ENCODE measurements at places on chromosomes 1 and 21.
A peak's percentile ranks its signal among the peaks of the same experiment; 100 is the strongest.

DNA sequence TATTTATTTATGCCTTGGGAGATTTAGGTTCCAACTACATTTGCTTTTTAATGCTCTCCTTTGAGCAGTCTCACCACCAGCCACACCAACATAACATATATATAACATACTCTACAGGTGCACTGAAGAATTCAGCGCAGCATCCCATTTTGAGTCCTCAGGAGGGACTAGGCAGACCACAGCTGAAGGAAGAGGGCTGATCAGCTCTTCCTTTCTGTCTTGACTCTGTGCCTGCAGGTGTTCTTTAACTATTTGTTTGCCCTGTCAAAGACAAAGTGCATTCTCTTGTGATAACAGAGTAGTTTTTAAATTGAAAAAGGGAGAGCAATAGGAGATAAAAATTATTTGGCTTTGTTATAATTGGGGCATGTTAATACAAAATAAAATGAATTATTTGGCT lies 17.0 kb downstream of the HIPK1 start:
- DNase-seq, result no peak

DNA sequence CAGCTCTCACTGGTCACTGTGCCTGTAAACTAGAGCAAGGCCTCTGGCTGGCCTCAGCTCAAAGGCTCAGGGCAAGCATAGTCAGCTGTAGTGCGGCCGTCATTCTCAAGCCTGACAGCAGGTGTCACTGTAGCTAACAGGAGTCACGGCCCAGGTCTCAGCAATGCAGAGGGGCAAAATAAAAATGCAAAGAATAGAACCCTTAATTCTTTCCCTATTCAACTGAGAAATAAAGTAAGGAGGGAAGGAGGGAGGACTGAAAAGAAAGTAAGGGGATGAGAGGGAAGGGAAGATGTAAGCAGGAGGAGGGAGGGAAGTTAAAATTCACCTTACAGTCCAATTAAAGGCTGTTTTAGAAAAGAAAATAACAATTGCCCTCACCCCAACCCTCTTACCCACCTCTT lies 106.1 kb downstream of the KIAA0319L start:
- peak; percentile 65 for DNase-seq

DNA sequence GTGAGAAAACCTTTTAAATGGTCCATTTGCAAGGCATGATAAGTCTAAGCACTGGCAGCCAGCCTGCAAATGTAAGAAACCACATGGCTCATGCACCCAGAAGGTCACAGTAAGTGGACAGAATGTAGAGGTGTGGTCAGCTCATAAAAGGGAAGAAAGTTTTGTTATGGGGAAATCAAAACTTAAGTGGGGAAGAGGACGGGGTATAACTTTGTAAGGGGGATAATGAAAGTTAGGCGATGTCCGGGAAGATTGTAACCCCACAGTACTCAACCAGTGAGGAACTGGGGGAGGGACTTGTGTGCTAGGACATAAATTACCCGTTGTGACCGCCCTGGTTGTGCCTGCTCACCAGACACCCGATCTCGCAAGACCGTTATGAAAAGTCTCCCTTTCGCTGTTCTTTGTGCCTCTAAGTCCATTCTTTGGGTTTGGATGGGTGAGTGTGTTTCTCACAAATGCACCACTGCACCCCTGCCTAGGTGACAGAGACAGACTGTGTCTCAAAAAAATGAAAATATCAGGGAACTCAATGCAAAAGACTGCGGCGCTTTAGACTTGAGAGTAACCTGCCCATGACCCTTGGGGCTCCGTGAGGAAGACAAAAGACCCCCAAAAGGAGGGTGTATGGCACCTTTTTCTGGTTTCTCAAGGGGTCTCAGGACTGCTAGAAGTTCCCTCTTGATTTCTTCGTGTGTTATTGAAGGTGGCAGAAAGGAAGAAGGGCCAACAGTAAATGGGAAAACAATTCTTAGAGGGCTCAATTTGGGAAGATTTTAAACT lies 28.6 kb upstream of the ZNF496 start:
- DNase-seq, result no peak

GRCh38 chr1:2247760-2248126 lies 19.6 kb downstream of the SKI start:
- no peak for DNase-seq

GRCh38 chr1:87348341-87349019 lies 19.8 kb downstream of the LMO4 start:
- no peak for DNase-seq

DNA sequence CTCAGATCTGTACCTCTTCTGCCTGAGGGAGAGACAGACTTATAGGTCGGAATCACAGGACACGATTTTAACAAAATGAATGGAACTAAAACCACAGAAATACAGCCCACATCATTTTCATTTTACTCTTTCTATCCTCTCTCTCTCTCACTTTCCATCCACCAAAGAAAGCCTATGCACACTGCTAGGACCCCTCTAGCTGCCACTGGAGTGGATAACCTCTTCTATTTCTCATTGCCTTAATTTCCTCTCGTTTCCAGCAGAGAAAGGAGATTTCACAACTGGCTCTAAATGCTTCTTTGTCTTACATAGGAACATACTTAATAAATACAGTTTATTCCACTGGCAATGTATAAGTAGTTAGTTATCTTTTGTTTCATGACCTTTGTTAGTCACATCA lies 867.8 kb upstream of the ADGRL4 start:
- DNase-seq, result no peak

DNA sequence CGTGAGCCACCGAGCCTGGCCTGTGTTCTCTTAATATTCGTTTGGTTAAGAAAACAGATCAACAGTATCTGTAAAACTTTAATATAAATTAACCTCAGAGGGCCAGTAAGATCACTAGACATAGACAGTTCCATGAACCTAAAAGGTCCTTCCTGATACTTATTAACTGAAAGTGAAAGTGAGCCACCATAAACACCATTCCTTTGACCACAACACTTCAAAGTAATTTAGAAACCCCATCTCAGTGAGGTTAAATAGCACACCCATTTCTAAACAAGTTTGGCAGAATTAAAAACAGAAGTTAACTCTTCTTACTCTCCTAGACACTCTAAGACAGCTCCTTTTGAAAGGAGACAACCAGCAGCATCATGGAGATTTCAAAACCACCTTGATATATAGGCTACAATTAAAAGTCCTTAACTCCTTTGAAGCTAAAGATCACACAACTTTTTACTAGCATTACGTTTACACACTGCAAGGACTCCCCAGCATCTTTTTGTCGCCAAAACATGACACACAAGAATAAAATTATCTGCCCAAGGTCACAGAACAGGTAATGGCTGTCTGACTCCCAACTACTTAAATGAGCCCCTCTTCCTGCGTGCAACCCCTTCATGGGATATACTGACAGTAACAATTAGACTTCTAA lies 2.2 kb downstream of the RNF19B start:
- DNase-seq, result no peak

DNA sequence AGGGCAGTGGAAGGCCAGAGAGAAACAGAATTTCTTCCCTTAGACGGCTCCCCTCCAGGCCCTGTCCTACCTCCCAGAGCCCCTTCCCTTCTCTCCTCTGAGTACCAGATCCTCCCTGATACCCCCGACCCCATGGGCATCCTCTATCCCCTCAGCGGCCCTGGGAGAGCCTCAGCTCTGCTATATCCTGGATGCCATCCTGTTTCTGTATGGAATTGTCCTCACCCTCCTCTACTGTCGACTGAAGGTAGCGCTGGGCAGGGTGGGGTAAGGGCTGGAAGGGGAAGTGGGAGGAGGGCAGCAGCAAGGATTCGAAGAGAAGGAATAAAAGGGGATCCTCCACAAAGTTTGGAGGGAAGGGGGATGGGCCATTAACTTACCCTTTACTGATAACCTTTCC lies 2.7 kb downstream of the FCER1G start:
- DNase-seq, result no peak

GRCh38 chr1:168266644-168267186 lies 14.0 kb upstream of the TBX19 start:
- DNase-seq, result peak; percentile 20

DNA sequence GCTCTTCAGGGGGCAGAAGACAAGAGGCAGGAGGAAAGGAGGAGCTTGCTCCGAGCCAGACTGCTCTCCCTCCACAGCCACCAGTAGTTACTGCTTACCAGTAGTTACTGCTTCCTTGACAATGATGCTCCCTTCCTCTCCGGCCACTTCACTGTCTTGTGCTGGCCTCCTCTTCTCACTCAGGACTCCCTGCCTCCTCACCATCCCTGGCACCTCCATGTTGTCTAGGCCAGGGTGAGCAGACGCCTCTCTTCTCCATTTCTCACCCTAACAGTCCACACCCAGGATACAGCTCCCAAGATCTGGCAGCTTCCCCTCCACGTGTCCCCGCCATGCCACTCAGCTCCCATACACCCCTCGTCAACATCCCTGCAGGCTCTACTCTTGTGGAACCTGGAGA lies 82.4 kb upstream of the TLR5 start:
- DNase-seq, result no peak

GRCh38 chr1:43590388-43590925 lies 59.5 kb upstream of the KDM4A start:
- no peak for DNase-seq

DNA sequence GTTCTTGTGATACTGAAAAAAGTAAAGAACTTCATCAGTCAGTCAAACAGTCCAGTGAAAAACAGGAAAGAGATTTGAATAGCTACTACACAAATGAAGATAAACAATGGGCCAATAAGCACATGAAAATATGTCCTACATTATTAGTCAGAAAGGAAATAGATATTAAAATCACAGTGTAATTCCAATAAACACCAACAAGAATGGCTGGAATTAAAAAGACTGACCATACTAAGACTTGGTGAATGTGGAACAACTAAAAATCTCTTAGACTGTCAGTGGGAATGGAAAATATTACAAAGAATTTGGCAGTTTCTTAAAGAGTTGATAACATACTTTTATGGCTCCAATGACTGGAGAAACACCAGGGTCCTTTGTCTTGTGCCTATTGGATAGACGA lies 241.8 kb upstream of the USP24 start:
- no peak for DNase-seq

DNA sequence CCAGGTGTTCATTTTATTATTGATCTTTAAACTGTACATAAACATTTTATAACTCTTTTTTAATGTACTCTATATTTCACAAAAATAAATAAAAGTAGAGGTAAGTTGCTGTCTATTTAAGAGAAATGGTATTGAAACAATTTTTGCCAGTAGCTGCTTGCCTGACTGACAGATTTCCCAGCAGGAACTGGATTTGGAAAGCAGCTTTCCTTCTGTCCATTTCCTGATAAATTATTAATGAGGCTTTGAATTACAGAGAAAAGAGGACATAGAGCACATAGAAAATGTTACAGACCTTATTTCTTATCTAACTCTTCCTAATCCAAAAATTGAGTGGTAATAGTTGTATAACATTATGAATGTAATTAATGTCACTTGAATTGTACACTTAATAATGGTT lies 79.7 kb upstream of the BCL10 start:
- no peak for DNase-seq

DNA sequence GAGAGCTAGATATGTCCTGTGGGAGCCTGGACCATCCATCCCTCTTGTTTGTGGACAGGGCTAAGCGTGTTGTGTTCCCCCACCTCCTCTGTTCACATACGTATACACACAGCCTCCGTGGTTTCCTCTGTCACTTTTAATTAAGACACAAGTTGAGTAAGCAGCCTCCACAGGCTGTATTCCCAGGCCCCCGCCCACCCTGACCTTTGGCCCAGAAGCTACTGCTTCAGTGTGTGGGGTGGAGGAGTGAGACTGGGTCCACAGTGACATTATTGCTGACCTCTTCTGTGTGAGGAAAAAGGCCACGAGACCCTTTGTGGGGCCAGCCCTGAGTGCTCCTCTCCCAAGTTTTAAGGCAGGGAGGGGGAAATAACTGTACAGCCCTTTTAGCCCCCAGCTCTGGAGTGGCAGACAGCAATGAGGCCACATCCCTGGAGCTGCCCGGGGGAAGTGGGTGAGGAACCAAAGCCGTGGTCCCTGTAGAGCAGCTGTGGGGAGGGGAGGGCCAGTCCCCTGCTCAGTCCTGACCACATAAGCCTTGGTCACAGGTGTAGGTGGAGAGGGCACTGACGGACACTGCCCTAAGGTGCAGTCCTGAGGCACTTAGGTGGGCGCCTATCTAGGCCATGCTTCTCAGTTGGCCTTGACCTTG lies 4.4 kb downstream of the ELOVL1 start:
- DNase-seq, result no peak

DNA sequence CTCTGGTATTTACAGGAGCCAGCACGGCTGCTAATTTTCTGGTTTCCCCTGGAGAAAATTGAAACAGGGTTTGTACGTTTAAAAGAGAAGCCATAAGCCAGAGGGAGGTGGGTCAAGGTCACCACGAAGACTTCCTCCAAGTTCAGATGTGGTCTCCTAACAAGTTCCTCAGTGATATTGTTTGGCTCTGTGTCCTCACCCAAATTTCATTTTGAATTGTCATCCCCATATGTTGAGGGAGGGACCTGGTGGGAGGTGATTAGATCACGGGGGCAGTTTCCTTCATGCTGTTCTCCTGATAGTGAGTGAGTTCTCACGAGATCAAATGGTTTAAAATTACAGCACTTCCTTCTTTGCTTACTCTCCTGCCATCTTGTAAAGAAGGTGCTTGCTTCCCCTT lies 295.4 kb upstream of the DAB1 start:
- no peak for DNase-seq

DNA sequence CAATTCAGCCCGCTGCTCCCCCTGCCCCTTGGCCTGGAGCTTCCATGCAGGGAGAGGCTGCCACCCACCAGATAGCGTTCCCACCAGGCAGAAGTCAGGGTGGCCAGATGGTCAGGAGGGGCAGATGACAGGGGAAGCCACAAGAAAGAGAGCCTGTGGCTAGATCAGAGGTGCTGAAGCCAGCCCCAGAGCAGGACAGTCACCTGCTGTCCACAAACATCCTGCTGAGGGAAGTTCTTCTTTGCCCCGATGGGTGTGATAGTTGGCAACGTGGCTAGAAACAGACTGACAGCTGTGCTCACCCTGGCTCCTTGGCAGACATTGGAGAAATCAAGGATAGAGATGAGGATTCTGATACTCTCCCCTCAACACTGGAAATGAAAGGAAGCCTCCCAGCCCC lies 27.2 kb upstream of the SRP9 start:
- DNase-seq, result no peak

GRCh38 chr1:86468501-86468977 lies at the start of gene CLCA1:
CLCA1 (plus strand) TSS chr1:86468927; CDS start chr1:86468972, 45 bp downstream.
- DNase-seq, result no peak

DNA sequence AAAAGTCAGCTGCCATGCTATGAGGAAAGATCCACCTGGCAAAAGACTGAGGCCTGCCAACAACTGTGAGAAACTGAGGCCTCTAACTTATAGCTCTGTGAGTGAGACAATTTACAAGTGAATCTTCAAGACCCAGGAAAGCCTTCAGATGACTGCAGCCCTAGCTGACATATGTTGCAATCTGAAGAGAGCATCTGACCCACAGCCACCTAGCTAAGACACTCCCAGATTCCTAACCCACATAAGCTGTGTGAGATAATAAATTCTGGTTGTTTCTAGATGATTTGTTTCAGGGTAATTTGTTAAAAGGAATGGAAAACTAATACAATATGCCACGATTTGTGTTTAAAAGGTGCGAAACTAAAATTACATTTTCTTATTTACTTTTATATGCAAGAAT lies 55.1 kb downstream of the HFM1 start:
- DNase-seq, result no peak

GRCh38 chr1:15492596-15492995 lies 16.7 kb downstream of the CELA2B start:
- no peak for DNase-seq

- peak; percentile 38 for DNase-seq
Measured at GRCh38 chr1:119808491-119808890, 2.8 kb downstream of the REG4 start.

All from fibroblast of skin of right biceps (primary cell).